ENCODE measurements at places on chromosomes 4 and X.

DNA sequence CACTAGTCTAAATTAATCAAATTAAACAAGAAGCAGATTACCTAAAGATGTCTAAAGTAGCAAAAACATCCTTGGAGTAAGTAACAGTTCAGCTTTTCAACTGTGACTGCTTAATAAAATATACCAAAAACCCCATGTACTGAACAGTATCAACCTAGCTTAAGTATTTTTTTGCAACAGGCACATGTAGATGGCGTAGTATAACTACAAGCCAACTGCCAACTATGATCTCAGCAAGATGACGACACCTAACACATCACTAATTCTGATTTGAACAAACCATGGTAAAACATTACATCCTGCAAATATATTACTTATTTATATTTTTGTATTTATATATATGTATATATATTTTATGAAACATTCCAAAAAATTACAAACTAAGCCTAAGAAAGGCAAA lies 24.5 kb downstream of the DHX15 start:
- DNase-seq, result no peak

- DNase-seq, result no peak
Measured at GRCh38 chr4:125985856-125986255, 671.1 kb downstream of the FAT4 start.

- DNase-seq, result peak; percentile 47
Measured at GRCh38 chrX:41923211-41923977, at the start of gene CASK. TSS of gene CASK (minus strand) at chrX:41923554. CDS start at chrX:41922988, 566 bp downstream.

DNA sequence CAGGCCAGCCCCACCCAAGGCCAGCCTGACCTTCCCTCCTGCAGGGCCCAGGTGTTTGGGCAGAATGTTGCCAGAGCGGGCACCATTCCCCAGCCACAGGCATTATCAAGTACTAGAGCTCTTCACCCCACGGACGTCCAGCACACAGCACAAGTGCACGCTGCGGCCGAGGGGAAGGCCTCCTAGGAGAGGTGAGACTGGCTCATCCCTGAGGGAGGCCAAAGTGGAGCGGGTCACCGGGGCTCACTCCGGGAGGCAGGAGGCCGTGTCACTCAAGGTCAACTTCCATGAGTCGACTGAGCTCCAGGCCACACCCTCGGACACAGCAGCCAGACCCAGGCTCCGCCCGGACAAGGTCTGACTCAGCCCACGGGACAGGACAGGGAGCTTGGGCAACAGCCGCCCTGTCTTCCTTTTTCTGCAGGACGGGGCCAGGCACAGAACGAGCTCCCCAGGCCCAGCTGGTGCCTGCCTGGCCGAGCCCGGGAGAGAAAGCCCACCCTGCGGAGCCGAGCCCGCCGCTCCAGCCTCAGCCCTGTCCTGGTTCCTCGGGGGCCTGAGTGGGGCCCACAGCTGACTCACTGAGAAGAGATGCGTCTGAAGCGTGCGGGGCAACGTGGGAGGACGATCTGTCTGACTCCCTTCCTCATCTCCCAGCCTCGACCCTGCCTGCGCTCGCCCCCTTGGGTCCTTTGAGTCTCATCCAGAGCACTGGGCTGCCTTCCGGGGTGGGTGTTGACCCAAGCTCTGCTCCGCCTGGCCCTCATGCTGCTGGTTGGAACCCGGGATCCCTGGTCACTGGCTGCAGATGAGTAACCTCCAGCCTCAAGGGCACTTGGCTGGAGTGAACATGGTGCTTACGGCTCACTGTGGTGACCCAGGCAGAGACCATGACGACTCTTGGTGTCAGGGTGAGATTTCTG lies 1.6 kb downstream of the SLC49A3 start:
- no peak for DNase-seq

DNA sequence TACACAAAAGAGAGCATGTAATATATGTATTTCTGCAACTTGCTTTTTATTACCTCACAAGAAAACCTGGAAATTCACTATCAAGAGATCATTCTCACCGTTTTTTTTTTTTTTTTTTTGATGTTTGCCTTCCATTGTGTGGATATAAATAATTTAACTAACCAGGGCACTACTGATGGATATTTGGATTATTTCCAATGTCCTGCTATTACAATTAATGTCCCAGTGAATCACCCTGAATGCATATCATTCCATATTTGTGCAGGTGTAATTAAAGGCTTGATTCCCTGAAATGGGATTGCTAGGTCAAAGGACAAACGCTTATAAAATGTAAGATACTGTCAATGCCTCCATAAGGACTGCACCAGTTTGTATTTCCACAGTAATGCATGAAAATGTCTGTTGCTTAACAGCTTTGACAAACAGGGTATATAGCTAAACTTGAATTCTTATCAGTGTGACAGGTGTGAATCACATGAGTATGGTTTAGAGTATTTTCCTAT lies 87.8 kb downstream of the NCAPG start:
- no peak for DNase-seq

DNA sequence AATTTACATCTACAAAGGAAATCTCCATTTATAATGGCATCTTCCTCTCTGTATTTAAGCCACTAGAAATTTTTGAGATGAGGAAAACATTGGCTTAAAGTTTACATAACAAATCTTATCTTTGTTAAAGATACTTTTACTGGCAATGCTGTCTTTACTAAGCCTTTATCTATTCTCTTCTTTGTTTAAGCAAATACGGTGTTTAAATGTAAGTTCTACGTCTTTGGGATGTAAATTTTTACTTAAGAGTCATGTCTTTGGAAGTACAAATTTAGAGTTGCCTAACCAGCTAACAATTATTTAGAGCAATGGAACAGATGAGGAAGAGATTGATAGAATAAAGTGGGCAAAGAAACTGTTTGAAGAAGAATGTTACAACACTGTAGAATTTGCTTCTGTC lies 1024.0 kb upstream of the PCDH10 start:
- DNase-seq, result no peak

GRCh38 chr4:41294445-41295062 lies 37.8 kb downstream of the UCHL1 start:
- no peak for DNase-seq

GRCh38 chrX:19776753-19777152 lies 110.6 kb downstream of the SH3KBP1 start:
- DNase-seq, result no peak

DNA sequence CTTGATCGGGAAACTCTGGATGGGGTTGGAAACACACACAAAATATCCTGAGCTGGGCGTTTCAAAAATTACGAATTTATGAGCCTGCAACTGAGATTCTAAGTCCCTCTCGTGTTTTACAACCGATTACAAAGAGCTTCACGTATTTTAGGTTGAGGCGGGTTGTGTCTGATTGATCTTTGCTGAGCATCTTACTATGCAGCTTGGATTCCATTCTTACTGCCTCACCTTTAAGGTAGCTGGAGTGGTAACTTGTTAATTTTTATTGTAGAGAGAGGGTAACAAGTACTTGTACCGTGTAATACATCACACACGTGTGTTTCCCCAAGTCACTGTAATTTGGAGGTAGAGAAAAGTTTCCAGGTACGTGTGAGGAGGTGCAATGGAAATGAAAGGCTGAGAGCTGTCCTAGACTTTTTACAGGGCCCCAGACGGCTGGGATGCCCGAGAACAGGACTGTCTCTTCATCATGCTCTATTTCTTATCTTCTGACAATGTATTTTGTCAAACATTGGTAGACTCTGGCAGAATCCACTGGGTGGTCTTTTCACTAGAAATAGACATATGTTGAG lies 97.8 kb upstream of the TENM3 start:
- no peak for DNase-seq

DNA sequence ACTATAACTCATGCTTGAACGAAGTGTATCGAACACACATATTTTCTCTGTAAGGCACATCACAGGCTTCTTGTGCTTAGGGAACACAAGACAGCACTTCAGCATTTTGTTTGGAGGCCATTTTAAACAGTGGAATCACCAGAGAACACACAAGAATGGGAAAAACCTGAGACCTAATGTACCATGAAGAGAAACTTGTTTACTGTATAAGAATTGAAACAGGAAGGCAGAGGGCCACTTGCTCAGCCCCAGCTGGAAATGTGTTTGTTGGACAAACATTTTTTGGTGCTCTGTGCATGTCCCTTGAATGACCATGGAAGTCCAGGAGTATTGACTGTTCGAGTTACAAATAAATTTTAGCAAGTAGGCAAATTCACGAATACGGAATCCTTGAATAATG lies 47.5 kb downstream of the RAPGEF2 start:
- DNase-seq, result no peak

GRCh38 chr4:177461606-177462005 lies 19.4 kb upstream of the AGA start:
- DNase-seq, result no peak

DNA sequence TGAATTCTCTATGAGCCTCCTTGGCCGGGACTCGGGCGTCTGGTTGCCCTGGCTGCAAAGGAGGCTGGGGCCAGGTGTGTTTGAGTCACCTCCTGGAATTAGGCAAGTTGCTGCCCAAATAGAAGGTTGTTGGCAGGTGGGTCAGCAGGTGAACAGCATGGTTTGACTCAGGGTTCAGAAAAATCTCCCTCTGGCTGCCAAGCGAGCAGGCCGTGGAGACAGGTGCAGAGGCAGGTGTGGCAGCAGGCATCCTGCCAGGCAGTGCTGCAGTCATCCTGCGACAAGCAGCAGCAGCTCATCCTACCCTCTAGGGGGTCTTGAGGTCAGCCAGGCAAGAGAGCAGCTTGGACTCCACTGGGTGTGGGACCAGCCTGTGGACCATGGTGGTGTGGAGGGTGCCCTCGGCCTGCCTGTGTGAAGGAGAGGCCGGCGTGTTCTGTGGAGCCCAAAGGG lies 8.2 kb downstream of the MSANTD1 start:
- no peak for DNase-seq

- DNase-seq, result no peak
Measured at GRCh38 chr4:46432923-46433322, 43.0 kb upstream of the GABRA2 start.

DNA sequence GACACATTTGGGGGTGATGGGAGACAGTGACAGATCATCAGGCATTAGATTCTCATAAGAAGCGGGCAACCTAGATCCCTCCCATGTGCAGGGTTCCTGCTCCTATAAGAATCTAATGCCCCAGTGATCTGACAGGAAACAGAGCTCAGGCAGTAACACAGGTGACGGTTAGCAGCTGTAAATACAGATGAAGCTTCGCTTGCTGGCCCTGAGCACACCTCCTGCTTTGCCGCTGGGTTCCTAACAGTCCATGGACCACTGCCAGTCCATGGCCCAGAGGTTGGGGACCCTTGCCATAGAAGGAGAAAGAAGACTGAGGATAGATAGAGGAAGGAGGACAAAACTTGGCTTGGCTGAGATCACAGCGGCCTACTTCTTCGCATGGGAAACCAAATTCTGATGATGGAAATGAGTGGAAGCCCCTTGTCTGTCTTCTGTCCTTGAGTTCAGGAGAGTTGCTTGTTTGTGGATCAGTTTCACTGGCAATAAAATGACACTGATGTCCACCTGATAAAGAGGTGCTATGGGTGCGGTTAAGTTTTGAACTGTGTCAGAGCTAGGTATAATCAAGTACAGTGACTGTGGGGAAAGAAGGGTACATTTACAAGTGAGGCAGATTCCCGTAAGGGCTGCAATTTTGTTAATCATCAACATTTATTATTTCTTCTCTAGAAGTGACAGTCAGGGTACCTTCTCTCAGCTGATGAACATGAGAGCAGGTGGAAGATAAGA lies 1.7 kb upstream of the TIFA start:
- no peak for DNase-seq

DNA sequence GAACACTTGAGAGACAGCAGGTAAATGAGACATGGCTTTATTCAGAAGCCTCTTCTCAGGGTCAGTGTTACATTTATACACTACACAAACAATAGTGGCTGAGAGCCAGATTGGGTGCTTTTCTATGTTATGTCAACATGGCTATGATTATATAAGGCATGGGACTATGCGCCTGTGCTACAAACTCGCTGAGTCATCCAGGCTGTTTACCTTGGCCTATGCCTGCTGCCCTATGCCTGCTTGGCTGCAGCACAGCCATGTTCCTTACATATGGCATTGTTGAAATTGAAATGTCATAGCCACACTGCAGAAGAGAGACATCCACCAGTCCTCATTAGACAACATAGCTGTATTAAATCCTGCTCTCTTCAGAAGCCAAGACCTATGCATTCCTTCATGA lies 236.3 kb upstream of the NWD2 start:
- DNase-seq, result no peak
